ENCODE measurements at places on chromosomes 12 and 14.

DNA sequence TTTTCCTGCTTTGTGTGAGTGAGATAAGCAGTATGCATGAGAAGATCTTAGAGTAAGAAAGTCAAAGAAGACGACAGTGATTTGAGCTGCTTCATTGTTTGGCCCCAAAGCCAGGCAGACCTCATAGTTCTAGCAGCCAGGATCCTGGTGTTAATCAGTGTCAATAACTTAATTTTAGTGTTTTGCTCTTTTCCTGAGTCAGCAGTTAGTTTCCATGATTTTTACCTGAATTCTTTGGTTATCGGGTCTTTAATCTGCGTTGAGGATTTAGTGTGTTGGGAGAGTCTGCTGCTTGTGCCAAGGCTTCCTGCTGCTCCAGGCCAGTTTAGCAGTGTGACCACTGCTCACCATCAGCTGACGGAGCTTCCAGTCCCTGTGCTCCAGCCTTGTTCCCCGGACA is 241.6 kb upstream of the SOX5 start:
- no peak for DNase-seq

- DNase-seq: no peak
Observed at GRCh38 chr12:69023840-69024239, 90.9 kb upstream of the CPM start.

GRCh38 chr12:119460876-119461275 is 126.3 kb downstream of the CCDC60 start:
- DNase-seq: no peak

DNA sequence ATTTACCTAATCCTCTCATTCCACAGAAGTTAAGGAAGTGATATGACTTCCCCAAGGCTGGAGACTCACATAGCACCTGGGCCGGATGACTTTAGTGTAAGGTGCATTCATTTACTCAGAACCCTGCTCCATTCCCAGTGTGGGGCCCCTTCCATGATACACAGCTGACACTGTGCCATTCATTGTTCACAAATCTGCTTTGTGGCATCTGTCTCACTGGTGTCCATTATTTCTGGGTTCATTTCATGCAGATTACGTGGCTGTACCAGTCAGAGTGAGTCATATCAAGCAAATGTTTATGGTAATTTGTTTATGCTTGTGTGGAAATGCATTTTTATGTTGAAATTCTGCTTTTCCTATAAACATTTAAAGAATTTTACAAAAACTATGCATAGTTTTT is 5.2 kb downstream of the ANO4 start:
- no peak for DNase-seq

- no peak for DNase-seq
Observed at GRCh38 chr14:71753976-71754375, 178.3 kb upstream of the RGS6 start.

DNA sequence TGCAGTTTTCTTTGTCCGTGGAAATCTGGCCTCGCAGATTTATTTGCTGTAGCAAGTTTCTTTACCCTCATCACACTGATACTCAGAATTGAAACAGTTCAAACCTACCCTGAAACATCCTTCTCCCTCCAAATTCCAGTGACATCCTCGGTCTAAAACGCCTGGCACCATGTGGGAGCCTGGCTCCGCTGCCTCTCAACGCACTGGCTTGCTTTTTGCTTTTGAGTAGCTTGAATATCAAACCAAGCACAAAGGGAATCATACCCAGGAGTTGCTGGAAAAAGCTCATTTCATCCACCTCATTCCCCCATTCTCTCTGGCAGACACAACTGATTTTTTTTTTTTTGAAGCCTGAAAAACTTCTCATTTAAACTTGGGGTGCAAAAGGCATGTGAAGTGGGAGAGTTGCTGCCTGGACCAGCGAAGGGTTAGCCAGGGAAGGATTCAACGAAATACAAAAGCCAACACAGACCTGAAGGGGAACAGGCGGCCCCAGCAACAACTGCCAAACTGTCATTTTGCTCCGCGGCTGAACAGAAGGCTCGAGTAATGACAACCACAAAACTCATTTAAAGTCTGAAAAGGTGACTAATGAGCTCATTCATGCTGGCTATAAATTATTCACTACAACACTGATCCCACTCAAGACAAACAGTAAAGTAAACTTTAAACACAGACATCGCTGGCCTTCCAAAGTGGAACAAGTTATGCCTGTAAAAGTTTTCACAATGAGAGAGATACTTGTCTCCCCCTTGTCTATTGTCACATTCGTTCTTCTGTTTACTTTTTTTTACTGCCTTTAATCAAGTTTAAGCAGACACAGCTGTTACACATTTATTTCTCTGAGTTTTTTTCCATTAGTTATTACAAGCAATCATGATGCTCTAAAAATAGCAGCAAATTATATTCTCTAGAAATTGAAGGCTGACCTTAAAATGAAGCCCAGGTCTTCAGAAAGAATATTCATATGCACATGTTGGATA is 12.5 kb upstream of the FOXN3 start:
- DNase-seq: peak; percentile 80

GRCh38 chr14:101150039-101150610 is 246.6 kb upstream of the RTL1 start:
- DNase-seq: no peak

- peak; percentile 94 for DNase-seq
Observed at GRCh38 chr12:41339784-41340183, 151.7 kb downstream of the PDZRN4 start.

DNA sequence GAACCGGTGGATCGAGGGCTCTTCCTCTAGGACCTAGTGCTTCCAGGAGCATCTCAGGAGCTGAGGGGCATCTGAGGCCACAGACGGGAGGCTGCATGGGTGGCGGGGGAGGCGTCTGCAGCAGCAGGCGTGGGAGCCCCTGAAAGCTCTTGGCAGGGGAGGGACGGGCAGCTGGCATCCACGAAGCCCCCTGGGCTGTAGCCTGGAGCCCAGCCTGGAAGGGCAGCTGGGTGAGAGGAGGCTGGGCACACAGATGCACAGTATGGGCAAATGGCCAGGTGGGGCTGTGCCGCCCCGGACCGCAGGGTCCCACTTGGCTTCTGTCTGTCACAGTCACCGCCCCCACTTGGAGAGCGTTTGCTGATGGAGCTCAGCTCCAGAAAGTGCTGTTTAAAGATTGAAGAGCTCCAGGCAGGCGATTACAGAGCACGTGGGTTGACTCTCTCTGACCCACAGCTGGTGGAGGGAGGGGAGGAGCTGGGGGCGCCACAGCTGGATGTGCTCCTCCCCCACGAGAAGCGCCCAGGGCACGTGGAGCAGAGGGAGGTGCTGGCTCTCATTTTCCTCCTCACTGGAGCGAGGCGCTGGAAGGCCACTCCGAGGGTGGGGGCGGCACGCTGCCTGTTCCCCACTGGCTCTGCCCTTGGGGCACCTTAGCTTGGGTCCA is 155.0 kb upstream of the C14orf180 start:
- no peak for DNase-seq

GRCh38 chr12:66059666-66060065 is 70.9 kb downstream of the LLPH start:
- no peak for DNase-seq

DNA sequence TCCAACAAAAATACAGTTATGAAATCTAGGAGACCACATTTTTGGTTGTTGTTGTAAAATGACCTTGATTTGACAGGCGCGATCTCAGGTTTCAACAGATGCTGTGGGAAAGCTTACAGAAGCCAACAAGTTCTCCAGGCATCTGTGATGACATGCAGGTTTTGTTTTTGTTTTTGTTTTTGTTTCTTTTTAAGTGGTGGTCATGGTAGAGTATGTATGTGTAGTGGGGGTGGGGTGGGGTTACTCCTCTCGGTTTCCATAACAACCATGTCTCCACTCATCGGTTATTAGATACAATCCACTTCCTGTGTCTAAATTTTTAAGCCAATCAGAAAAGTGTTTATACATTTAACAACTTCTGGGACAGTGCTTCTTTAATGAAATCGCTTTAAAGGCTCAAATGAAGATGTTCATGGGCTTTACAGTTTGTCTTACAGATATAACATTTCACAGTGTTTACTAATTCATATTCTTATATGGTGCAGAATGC is 199.9 kb upstream of the FOXN3 start:
- no peak for DNase-seq

- DNase-seq: no peak
Observed at GRCh38 chr12:87074781-87075180, 818.6 kb upstream of the MGAT4C start.

DNA sequence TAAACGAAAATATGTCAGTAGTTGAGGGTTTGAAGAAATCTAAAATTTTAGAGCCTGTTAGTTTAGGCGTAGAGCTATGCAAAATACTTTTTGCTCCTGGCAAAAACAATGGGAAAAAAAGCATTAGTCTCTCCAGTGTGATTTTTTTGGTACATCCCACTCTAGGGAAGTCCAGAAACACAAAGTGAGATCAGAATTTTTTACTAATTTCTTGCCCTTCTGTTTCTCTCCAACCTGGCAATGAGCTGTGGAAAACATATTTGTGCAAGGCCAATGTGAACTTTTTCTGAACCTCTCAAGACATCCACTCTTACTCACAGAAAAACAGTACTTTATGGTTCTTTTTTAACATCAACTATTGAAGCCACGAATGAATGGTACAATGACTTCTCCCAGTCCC is 56.9 kb upstream of the DCN start:
- DNase-seq: no peak

- no peak for DNase-seq
Observed at GRCh38 chr14:74634481-74634880, 22.4 kb upstream of the LTBP2 start.

DNA sequence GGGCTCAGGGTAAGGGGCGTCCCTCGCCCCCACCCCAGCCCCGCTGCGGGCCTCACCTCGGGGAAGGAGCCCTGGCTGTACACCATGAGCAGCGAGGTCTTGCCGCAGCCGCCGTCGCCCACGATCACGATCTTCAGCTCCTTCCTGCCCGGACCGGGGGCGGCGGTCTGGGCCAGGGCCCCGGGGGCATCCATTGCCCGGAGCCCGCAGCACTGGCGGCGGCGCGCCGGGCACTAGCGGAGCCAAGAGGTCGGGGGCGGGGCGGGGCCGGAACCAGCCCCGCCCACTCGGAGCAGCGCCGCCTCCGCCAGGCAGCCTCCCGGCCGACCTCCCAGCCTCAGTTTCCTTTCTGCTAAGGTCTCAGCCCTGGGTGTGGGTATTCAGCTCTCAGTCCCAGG is at the start of gene RHOF:
Gene RHOF (minus strand): TSS at position 249 of the 398 bp plus-strand sequence. CDS start 55 bp downstream, at position 194.
- peak; percentile 56 for DNase-seq

DNA sequence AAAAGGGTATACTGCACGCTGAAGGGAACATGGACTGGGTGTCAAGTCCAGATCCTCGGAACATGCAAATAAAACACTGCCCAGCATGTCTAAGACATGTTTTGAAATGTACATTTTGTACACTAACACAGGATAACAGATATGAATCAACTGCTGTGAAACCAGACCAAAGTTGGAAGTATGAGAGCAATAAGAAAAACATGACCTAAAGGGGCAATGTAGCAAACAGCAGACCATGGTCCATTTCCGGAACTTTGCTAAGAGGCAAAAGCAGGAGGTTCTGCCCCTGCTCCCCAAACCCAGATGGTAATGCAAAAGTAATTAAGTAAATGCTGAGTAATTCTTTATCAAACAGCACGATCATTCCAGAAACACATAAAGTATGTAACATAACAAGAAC is 125.2 kb downstream of the SLC25A21 start:
- DNase-seq: no peak

GRCh38 chr12:100120355-100120754 is 22.3 kb downstream of the BLTP3B start:
- no peak for DNase-seq

DNA sequence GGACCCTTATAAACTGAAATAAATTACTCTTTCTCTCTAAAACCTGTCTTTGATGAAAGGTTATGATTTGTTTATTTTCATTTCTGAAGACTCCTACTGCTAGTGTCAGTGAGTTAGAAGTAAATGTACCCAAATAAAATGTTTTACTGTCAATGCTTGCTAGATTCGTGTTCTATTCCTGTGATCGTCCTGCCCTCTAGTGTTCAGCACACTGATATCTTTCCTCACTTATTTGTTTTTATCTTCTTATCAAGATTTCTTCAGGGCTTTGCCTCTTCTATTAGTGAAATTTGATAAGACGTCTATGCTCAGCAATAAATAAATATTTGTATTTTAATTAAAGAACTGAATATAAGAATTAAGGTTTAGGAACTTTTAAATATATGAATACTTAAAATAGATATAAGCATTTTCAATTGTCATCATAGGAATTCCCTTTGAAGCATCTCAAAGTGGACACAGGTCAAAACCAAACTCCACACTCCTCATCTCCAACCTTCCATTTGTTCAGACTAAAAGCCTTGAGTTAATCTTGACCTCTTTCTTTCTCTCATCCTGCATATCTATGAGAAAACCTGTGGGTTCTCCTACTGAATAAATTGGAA is 75.8 kb downstream of the C12orf50 start:
- peak; percentile 14 for DNase-seq

- no peak for DNase-seq
Observed at GRCh38 chr12:65603438-65604351, 220.6 kb upstream of the HMGA2 start.

DNA sequence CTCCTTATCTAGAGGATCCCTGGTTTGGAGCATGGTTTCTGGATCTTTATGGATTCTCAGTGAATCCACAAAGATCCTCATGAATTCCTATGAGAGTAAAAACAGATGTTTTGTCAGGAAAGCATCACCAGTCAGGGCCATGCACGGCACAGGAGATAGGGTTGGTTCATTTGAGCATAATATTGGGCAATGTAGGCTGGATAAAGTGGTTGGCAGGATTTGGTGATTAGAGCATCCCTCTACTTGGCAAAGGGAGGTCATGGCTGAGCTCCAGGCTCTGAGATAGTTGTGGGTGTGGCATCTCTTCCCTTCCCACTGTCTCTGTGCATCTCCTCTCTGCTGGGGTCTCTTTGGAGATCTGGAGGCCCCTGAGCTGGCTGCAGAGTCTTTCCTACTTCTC is 149.8 kb downstream of the DACT1 start:
- DNase-seq: no peak

DNA sequence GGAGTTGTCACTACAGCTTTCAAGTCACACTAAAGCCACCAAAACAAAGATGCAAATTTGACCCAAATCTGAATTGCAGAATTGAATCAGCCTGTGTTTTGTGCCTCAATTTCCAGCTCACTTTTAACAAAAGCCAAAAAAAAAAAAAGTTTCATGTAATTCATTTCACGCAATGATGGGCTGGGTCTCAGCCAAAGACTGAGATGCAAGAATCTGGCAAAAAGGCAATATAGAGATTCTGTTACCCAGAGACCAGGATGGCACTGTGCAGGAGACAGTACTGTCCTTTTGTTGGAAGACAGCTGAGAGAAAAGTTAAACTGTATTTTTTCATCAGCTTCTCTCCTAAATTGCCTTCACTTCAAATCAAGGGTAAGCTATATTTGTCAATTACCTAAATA is 205.7 kb upstream of the NPAS3 start:
- DNase-seq: no peak

- no peak for DNase-seq
Observed at GRCh38 chr12:123614110-123614509, 12.2 kb downstream of the DDX55 start.

- DNase-seq: no peak
Observed at GRCh38 chr12:112979041-112979680, 842 bp downstream of the OAS2 start.

- DNase-seq: no peak
Observed at GRCh38 chr12:53592426-53592825, 33.8 kb downstream of the ATF7 start.

DNA sequence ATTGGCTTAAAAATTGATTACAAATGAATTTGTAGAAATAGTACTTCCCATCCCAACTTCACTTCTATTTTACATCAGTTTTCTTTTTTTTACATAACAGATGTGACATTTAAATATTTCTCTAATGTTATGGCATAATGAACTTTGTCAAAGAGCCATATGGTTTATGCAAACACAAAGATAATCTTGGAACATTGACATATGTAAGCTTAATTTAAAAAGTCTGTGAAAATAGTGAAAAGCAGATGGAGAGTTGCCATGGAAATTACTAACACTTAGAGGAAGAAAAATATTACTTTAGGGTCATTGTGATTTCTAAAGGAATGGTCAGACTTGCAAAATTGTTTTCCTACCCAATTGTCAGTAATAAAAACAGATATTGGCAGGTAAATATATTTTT is 232.4 kb downstream of the AEBP2 start:
- no peak for DNase-seq
